GM12892 (cell line): ENCODE measurements at places on chromosomes 5 and 9.

DNA sequence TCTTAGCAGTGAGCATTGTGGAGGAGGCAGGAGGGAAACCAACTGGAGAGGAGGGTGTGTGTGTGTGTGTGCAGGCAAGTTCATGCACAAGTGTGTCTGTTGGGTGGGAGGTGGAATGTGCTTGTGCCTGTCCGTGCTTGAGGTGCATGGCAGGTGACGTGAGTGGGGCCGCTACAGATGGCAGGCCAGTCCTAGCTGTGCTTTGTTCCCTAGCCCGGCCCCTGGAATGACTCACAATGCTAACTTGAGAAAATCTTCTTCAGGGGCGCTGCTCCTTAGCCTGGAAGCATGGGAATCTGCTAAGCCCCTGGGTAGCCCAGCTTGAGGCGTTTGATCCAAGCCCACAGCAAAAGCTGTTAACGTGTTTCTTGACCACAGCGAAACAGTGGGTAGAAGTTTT is 25.0 kb upstream of the DMRT2 start:
- DNase-seq, result no peak

- DNase-seq, result no peak
Observed at GRCh38 chr9:128002959-128003358, 22.2 kb upstream of the EEIG1 start.

DNA sequence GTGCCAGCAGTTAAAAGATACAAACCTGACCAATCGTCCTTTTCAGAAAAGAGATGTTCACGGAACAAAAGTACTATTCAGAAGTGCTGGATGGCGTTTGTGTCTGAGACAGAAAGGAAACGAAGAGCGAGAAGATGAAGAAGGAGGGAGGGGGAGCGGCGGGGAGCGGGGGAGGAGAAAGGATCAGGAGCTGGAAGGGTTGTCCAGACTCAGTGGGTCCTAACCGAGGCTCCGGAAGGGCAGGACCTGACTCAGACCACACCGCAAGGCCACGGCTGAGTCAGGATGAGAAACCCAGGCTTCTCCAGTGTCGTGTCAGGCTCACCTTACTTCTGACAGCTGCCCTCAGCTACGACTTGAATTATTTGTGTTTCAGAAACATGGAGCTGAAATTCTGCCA is 46.2 kb downstream of the PAX5 start:
- DNase-seq, result no peak

DNA sequence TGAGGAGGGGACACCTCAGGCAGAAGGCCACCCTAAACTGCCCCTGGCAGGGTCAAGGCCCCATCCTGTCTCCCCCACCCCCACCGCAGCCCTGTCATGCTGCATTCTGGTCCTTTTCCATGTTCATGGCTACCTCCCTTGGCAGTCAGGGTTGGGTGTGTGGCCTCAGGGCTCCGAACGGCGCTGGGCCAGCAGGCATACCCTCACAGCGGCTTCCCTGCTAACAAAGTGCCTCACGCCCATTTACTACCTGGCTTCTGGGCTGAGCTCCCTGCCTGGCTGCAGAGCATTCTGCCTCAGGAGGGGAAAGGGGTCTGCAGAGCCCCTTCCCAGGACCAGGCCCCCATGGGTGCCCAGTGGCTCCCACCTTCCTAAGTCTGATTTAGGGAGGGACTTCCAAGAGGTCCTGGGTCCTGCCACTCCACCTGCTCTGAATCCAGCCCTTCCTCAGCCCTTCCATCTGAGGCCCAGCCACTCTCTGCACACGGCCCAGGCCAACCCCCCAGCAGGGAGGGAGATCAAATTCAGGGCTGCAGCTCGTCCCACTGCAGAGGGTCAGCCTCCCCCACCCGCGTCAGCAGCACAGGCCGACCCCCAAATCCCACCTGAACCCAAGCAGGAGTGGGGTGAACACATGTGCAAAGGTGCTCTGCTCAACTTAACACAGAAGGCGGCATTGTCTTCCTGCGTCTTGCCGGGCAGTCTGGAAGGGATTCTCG is 115.9 kb upstream of the PHYKPL start:
- DNase-seq, result no peak

DNA sequence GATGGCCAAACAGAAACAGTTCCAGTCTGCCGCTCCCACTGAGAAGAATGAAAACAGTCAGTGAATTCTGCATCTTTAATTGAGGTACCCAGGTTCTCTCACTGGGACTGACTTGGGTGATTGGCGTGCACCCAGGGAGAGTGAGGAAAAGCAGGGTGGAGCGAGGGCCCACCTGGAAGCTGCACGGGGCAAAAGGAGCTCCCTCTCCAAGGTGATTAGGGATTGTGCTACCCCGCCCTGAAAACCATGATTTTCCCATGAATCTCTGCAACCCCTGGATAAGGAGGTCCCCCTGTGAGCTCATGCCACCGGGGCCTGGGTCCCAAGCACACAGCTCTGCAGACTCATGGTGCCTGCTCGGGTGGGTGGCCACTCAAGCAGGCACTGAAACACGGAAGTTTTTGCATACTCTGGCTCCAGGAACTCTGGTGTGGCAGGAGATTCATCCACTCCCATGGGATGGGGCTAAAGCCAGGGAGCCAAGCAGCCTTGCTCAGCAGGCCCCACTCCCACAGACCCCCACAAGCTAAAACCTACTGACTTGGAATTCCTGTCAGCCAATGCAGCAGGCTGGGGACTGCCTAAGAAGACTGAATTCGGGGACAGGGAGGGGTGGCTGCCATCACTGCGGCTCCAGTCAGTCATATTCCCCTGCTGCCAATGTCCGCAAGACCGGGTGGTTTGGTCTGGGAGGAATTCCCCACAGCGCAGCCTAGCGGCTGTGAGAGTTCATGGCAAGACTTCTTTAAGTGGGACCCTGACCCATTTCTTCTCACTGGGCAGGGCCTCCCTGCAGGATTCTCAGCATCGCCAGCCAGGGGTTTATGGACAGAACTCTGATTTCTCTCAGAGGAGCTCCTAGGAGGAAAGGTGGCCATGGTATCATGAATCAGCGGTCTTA is 652.2 kb upstream of the RGMB start:
- no peak for DNase-seq

GRCh38 chr9:126400571-126400970 is 73.9 kb downstream of the MVB12B start:
- DNase-seq, result no peak

DNA sequence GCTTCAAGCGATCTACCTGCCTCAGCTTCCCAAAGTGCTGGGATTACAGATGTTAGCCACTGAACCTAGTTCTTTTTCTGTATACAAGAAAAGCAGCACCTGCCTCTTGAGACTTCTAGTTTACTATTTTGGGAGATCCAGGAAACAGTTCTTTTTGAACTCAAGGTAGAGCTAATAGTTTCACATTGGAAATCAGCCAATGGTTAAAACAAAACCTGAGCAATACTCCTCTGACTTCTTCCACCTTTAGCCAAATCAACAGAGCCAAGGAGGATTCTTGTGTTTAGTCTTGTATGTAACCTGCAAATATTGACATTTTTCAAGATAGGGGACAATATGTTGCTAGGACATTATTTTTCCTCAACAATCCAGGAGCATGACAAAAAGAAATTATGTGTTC is 349.4 kb downstream of the SH3GL2 start:
- no peak for DNase-seq

DNA sequence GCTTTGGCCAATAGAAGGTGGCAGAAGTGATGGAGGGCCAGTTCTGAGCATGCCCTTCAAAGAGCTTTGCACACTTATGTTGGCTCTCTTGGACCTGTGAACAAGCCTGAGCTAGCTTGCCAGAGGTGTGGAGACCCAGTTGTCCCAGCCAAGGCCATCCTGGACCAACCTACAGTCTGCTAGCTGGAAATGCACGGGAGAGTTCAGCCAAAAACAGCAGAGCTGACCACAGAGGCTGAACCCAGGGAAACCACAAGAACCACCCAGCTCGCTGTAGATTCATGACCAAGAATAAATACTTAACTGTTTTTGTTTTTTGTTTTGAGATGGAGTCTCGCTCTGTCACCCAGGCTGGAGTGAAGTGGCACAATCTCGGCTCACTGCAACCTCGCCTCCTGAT is 65.4 kb upstream of the HAND1 start:
- no peak for DNase-seq

GRCh38 chr9:93380410-93381060 is 71.0 kb upstream of the FAM120A start:
- DNase-seq, result no peak

- no peak for DNase-seq
Observed at GRCh38 chr5:41856644-41857491, 13.4 kb downstream of the OXCT1 start.

DNA sequence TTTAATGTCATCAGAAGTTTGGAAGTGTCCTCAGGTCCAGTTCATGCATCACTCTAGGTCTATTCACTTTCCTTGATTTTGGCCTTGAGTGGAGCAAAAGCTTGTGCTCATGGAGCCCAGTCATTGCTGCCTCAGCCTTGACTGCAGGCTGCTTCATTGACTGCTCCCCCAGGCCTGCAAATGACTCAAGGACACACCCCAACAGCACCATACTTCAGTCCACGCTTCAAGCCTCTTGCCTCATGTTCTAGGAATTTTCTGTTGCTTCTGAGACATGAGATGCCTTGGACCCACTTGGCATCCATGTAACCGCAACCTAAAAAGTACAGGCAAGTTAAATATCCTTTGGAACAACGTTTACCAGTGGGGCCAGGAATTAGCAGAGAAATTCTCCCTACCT is 193.7 kb downstream of the PIK3R1 start:
- DNase-seq, result no peak
